ENCODE measurements at places on chromosomes 7 and 10.

DNA sequence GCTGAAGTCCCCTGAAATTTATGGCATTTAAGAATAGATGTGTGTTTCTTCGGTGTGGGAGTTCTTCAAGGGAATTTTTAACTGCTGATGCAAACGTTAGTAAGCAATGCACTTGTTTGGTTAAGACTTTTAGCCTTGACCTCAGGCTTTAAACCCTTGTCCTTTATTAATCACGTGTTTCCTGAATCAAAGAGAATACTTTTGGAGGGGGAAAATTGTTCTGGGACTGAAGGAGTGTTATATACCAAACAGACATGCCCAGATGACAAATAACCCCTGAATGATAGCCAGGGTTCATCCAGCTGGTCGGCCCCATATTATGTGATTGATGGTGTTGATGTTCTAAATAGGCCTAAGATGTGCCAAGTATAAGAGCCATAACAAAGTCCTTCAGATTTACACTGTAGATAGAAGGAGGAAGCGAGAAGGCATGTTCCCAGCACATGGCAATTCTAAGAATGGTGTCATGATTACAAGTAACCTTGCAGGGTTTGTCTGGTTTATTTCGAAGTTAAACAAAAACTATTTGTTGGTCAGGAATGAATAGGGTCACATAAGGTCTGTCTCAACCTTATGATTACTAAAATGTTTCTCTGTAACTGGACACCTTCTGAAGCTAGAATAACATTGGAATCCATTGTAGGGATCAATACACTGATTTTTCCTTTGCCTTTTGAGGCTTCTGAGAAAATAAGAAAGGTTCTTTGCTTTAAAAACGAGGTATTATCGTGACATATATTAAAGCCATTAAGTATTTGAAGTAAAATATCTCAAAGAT lies 124.2 kb upstream of the SEM1 start:
- DNase-seq, result peak; percentile 7

DNA sequence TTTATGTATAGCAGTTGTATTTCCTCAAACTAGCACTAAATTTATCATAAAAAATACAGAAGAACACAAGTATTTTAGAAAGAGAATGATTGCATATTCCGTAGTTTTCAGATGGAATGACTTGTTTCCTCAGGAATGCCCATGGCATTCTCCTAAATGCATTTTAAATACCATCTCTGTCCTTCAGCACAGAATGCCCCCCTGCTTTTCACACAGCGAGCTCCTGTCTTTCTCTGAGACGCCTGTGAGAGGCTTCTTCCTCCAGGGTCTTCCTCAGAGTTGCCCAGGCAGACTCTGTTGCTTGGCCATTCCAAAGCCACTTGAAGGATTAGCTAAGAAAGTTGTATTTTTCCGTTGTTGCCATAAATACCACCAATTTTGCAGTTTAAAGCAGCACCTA lies 10.1 kb downstream of the LANCL2 start:
- no peak for DNase-seq

- DNase-seq, result no peak
These were observed 451.3 kb upstream of the MBL2 start for GRCh38 chr10:53223851-53224250.

GRCh38 chr7:13050703-13051102 lies 363.3 kb downstream of the ARL4A start:
- DNase-seq, result peak; percentile 54

- DNase-seq, result peak; percentile 63
These were observed 97.5 kb downstream of the FAM53B start for GRCh38 chr10:124646483-124647352.

DNA sequence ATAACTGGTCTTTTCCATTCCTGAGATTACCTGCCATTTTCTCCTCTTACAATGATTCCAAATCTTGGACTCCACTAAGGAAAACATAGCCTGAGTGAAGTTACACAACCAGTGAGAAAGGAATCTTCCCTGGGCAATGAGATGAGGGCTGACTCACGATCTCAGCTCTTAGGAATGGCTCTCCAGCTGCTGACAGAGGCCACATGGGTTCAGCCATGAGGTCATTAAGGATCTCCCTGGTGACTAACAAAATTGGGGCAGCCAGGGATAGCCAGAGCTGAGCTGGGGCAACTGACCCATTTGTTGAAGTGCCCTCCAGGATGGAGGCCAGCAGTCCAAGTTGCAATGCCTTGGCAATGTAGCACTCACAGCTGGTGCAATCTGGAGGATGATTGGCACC lies 78.7 kb upstream of the MKLN1 start:
- DNase-seq, result peak; percentile 91

DNA sequence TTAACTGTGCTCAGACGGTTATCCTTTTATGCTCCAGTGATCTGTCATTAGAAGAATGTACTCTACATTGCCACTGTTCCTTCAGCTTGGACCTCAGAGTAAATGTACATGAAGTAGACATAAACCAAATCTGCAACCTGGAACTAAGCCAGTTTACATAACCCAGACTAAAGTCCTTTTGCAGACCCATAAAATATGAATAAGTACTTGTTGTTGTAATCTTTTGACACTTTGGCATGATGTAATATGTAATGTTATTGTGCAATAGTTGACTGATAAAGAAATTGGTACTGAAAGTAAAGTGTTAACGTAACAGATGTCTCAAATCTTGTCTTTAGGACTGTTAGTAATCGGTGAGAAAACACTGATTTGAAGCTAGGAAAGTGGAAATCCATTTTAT lies 115.8 kb upstream of the SORCS1 start:
- DNase-seq, result peak; percentile 3

DNA sequence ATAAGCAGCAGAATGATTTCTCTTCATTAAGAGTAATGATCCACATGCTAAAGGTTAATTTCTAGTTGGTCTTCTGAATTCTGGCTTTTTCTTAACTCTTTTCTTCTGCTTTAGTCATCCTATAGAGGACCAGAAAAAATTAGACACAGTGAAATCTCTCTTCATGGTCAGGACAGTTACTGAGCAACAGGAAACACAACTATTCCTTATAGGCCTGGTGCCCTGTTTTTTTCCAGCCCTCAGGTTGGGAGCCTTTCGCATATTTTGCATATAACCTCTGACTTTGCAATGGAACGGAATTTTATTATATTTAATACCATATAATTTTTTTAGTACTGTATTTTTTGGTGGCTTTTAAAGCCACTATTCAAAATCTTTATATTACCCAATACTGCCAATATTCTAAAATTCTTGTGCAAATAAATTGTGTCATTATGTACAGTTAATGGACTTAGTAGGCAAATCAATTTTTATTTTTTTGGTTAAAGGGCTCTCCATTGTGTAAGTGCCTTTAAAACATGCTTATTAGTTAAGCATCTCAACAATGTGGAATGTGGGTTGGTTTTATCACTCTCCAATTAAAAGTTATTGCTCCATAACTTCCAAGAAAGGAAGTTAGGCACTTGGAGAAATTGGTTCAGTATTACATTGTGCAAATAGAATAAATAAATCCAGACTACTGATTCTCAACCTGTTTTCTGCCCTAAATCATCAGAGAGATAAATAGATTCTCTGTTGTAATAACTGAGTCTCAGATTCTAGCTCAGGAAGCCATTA lies 22.5 kb downstream of the ARL4A start:
- DNase-seq, result peak; percentile 47

DNA sequence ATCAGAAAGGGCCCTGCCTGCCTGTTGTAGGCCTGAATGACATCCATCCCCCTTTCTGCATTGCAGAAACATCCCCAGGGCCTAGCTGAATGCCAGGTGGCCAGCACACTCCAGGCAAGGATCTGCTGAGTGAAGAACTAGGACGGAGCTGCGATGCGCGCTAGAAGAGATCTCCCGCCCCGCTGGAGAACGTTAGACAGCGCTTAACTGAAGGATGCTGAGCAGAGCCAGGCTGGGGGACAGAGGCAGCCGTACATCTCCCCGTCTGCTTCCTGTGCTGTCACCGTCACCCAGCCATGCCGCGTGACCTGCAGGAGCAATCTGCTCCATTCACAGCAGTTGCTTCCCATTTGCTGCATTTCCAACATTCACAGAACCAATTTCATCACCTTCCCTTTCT lies 73.3 kb downstream of the FAM53B start:
- no peak for DNase-seq

GRCh38 chr7:36048141-36048901 lies 104.7 kb upstream of the EEPD1 start:
- DNase-seq, result peak; percentile 63

DNA sequence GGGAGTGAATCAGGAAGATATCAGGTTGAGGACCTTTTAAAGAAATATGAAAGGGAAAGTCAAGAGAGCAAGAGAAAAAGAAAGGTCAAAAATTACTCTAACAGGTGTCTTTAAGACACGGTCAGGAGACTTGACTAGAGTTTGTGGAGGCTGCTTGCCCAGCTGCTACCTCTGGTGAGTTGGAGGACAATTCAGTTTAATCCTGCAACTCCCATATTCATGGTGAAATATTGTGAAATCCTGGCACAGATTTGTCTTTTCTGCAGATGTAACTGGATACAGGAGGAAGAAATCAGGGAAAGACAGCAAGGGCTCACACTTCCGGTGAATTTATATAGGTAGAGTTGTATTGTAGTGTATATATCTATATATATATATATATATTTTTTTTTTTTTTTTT lies 93.5 kb downstream of the AKAP9 start:
- no peak for DNase-seq

- DNase-seq, result no peak
These were observed 19.2 kb downstream of the TMEM273 start for GRCh38 chr10:49168831-49169500.

DNA sequence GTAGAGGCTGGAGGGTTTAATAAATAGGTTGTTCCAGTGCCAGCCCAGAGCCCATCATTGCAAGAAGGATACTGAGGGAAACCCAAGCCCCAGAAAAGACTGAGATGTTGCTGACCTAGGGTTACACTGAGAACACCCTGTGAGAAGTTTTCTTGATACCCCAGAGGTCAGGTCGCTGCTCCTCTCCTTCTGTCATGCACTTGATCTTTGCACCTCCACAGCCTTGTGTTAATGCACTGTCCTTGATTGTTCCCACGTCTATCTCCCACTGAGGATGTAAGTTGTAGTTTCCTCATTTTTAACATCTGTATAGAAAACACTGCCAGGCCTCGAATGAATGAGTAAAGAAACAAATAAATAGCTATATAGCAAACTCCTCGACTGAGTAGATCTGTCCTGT lies 195.3 kb upstream of the AHR start:
- DNase-seq, result no peak

GRCh38 chr10:17650416-17650815 lies 6.5 kb downstream of the STAM start:
- DNase-seq, result no peak

DNA sequence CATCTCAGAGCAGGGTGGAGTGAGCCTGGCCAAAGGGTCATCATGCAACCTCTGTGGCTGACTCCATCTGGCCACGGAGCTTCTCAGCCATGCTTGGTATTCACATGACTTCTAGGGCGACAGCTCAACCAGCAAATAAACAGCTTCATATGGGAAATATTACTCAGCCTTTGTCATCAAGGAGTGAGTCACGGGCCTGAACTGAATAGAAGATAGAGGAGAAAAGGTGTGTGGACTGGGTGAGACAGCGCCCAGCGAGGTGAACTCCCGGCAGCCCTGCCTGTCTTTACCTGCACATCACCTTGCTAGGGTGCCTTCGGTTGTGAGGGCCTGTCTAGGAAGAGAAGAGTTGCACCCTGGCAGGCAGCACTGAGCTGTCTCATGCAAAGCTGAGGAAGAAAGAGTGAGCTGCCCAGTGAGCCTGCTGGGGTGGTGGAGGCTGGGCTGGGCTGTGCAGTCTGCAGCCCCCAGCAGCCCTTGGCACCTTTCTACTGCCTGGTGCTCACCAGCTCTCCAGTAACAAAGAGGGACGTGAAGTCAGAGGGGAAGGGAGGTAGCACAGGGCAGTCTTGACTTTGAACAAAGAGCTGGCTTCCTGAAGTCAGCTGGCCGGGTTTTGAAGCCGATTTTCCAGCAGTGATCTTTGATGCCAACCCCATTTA lies 114.2 kb downstream of the EGFR start:
- no peak for DNase-seq
